GM23338 (cell line): ENCODE measurements at places on chromosomes 1 and 21. TPM values are rescaled to one million over a fixed set of nuclear protein-coding genes. Genes with fewer than 3 reads are reported as not detected.

Gene NKAIN1
- 14.7 and 18.1 TPM in 2 replicates for polyA plus RNA-seq

Gene STIL
- polyA plus RNA-seq: 15.1 and 15.6 TPM in 2 replicates

Gene ASCL5
- not detected in 2 replicates for polyA plus RNA-seq

Gene FNDC7
- 0.06 TPM in 1 of 2 replicates, not detected in the other for polyA plus RNA-seq

Gene KRTAP10-5
- polyA plus RNA-seq: not detected in 2 replicates

Gene SPAG17
- polyA plus RNA-seq: 1.0 and 1.9 TPM in 2 replicates

Gene OR2W3
- polyA plus RNA-seq: 0.31 TPM in 1 of 2 replicates, not detected in the other

Gene PFDN2
- polyA plus RNA-seq: 352 and 395 TPM in 2 replicates

Gene ELF3
- polyA plus RNA-seq: 10.9 and 12.3 TPM in 2 replicates

Gene KCNE1
- not detected in 2 replicates for polyA plus RNA-seq

Gene VHLL
- not detected in 2 replicates for polyA plus RNA-seq

Gene CAP1
- 109 and 133 TPM in 2 replicates for polyA plus RNA-seq

Gene UBE2U
- polyA plus RNA-seq: not detected in 2 replicates

Gene LRRC38
- polyA plus RNA-seq: not detected in 2 replicates
